CD4-positive, alpha-beta T cell treated with Interleukin-15 for 4 hours (primary cell): ENCODE measurements at places on chromosomes 2 and 18.

GRCh38 chr2:65232636-65233035 is 5.0 kb downstream of the ACTR2 start:
- peak; percentile 25 for DNase-seq

DNA sequence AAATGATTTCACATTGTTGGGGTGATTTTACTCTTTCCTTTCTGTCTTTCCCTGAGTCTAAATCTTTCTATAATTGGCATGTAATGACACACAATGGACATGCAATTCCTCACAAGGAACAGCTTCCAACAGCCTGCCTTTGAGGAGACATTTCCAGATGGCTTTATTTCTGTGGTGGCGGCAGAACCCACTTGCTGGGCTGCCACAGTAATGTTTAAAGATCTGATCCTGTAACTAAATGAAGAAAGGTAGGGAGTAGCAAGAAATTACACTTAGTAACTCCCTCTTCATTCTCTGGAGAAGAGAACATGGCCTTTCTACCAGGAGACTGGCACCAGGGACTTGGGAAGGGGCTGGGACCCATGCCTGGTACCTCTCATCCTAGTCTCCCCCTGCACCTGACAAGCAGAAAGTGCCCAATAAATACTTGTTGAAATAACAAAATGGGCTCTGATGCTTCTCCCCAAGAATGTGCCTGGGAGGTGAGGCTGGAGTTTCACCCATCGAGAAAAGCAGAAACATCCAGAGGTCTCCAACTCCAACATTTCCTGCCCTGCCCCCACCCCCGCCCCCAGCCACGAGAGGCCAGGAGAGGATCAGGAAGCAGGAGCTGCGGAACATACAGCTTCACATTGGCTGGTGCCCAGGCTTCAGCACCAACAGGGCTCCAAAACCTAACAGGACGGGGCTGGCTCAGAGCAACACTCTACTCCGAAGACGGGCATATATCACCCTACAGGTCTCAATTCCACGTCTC is 92.1 kb downstream of the PXDN start:
- DNase-seq = no peak

GRCh38 chr2:155382776-155383175 is 684.3 kb downstream of the KCNJ3 start:
- no peak for DNase-seq

DNA sequence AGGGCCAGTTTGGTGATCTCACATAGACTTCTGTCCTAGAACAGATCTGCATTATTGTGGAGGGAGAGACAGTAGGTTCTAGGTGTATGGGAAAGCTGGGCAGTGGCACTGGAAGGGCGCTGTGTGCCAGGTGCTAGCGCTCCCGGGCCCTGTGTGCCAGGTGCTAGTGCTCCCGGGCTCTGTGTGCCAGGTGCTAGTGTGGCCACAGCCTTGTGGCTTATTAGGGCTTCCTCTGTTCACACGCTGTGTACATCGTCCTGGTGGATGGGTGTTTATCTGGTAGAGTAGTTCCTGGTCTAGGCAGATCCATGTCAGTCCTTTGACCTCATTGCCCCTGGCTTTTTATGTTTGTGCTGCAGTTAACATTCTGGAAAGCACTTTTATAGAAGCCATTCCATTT is 263.4 kb downstream of the AGAP1 start:
- DNase-seq = no peak

GRCh38 chr2:152011724-152012123 is 87.1 kb downstream of the CACNB4 start:
- DNase-seq = no peak

DNA sequence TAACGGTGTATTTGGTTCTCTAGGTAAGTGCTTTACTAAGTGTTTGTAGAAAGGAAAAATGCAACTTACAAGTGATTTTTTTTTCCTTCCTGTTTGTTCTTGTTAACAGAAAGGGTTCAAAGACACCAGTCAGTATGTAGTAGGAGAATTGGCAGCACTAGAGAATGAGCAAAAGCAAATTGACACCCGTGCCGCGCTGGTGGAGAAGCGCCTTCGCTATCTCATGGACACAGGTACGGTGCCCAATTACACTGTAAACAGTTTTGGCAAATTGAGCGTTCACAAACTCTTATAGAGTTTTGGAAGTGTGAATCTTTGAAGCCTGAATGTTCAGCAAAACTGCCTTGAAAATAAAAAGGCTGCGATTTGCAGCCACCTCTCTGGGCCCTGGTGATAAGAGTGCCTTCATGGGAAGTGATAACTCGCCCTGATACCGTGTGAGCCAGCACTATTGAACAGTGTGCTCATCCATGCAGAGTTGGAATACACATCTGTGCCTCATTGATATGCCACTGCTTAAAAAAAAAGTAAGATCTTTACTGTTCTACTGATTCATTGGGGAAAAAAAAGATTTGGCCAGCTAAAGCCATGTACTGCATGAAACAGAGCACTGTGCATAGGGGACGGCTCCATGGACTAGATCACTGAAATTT is 54.0 kb upstream of the OTX1 start:
- no peak for DNase-seq

- no peak for DNase-seq
Observed at GRCh38 chr2:29817299-29817698, 104.1 kb downstream of the ALK start.
